ENCODE measurements at places on chromosomes 4 and X.

GRCh38 chr4:174352061-174352819 is 68.5 kb downstream of the CEP44 start:
- DNase-seq = no peak

DNA sequence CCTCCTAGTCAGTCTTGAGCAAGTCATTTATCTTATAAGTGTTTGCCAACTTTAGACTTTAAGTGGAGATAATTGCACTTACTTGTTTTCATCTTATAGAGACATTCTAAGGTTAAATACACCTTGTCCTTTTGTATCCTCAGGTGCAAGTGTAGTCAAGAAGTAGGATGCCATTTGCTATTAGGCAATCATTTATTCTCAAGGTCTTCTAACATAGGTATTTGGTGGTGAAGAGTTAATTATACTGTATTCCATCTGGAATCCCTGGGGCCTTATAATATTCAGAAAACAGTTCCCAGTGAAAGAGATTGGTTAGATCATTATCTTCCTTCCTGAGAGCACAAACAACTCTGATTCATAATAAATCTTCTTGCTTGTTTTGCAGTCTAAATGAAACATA is 23.7 kb downstream of the SULT1E1 start:
- DNase-seq = no peak

DNA sequence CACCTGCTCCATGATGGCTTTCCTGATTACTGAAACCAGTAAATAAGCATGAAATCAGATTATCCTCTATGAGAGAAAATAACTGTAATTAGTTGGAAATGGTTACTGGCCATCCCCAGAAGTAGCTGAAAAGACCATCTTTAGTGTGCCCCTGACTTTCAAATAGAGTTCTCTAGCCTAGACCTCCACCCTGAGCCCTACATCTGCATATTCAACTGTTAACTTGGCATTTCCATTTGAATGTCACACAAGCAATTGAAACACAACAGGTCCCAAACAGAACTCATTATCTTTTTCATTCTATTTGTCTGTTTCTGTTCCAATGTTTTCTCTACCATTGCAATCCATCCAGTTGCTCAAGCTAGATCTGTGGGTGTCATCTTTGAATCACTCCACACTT is 952.3 kb downstream of the RPA4 start:
- DNase-seq = no peak

DNA sequence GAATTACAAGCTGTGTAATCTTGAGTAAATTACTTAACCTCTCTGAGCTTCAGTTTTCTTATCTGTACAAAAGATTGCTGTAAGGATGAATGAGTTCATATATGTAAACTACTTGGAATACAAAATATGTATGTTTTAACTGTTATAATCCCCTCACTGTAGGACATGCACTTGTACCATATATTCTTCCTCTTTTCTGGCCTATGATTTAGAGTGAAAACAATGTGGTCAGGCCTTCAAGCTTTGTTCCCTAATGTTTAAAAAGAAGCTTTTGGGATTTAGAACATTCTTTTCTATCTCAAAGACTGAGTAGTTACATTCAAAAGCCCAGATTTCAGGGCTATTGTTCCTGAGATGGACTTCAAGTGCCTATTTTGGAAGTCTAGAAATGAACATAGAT is 26.7 kb upstream of the GPRIN3 start:
- no peak for DNase-seq

DNA sequence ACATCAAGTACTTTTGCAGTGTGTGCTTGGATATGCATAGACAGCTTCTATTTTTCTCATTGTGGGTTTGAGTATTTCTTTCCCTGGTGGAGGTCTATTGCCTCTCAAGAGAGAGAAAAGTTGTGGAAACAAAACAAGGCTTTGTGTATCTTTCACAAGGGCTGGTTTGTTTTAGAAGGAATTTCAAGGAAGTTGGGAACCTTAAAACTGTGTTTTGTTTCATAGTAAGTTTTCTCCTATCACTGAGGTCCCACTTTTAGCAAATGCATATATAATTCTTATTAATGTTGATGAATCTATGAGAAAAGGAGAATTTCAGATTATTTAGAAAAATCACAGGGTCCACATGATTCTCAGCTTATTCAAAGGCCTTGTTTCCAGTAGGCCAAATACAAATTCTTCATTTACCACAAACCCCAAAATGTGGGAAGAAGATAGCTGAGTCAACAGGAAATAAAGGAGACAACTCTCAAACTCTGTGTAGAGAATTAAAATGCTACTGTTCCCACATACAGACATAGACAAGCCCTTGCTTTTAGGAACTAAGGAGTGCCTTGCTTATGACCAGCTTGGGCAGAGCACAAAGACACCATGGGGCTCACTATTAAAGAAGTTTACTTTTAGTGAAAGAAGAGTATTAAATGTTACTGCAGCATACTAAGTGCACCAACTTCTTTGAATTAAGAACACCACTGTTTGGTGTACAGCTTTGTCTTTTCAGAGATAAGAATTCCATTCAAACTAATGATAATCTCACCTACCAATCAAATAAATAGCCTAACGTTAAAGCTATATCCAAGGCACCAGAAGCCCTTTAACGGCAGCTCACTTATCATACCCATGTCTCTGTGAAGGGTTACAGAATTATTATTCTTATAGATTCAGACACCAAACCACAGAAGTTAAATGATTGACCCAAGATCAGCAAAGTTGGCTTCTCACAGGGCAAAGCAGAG is 177.4 kb upstream of the LEF1 start:
- DNase-seq = no peak

Measured in T-helper 1 cell (primary cell).